Peyer's patch (tissue), 4 donors: ENCODE measurements at places on chromosomes 2 and 18. TPM values are rescaled to one million over a fixed set of nuclear protein-coding genes. Genes with fewer than 3 reads are reported as not detected.

- H3K27me3 ChIP-seq = no peaks in the 10 kb centered on the region
- H3K36me3 ChIP-seq = no peaks in the 10 kb centered on the region
- no peaks in the 10 kb centered on the region for H3K4me1 ChIP-seq
- no peak for DNase-seq
- H3K4me3 ChIP-seq = no peak overlapping the region
- no peak overlapping the region for H3K27ac ChIP-seq
Measured at GRCh38 chr18:2201036-2201600, 370.2 kb downstream of the METTL4 start.

GRCh38 chr18:77054288-77054605 lies 78.3 kb downstream of the MBP start:
- H3K36me3 ChIP-seq = no peaks in the 10 kb centered on the region
- peaks cover 44% of the 10 kb centered on the region for H3K4me1 ChIP-seq
- peak overlapping the region; percentile 0 for H3K4me3 ChIP-seq
- no peak for DNase-seq

GRCh38 chr2:650343-651310 lies 26.6 kb downstream of the TMEM18 start:
- no peak overlapping the region for H3K4me3 ChIP-seq
- no peak overlapping the region for H3K27ac ChIP-seq
- DNase-seq = no peak
- H3K27me3 ChIP-seq = no peaks in the 10 kb centered on the region

DNA sequence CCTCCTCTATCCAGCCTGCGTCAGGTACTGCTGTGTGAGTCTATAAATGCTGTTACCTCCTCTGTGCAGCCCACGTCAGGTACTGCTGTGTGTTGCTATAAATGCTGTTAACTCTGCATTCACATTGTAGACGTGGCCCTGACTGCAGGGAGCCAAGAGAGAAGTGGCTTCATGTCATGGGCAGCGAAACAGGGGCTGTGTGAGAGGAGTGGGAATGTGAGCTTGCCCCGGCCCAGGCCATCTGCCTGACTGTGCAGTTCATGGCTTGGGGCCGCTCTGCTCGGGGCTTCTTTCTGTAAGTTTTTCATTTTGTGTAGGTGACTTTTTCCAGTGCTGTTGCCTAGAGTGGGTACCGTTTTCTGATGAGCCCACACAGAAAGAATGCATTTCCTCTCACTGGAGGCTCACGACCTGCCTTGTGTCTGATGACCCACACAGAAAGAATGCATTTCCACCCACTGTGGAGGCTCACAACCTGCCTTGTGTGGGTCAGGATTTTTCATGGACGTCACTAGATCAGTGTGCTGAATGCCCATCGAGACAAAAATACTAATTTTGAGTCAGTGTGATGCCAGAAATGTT lies 104.5 kb downstream of the SNTG2 start:
- H3K4me3 ChIP-seq = no peak overlapping the region
- no peaks in the 10 kb centered on the region for H3K36me3 ChIP-seq
- H3K27me3 ChIP-seq = no peaks in the 10 kb centered on the region
- H3K27ac ChIP-seq = no peak overlapping the region
- no peaks in the 10 kb centered on the region for H3K4me1 ChIP-seq

GRCh38 chr2:60413069-60413813 lies 140.2 kb downstream of the BCL11A start:
- no peaks in the 10 kb centered on the region for H3K27me3 ChIP-seq
- no peak overlapping the region for H3K4me3 ChIP-seq
- no peak overlapping the region for H3K27ac ChIP-seq
- H3K4me1 ChIP-seq = no peaks in the 10 kb centered on the region
- no peaks in the 10 kb centered on the region for H3K36me3 ChIP-seq

DNA sequence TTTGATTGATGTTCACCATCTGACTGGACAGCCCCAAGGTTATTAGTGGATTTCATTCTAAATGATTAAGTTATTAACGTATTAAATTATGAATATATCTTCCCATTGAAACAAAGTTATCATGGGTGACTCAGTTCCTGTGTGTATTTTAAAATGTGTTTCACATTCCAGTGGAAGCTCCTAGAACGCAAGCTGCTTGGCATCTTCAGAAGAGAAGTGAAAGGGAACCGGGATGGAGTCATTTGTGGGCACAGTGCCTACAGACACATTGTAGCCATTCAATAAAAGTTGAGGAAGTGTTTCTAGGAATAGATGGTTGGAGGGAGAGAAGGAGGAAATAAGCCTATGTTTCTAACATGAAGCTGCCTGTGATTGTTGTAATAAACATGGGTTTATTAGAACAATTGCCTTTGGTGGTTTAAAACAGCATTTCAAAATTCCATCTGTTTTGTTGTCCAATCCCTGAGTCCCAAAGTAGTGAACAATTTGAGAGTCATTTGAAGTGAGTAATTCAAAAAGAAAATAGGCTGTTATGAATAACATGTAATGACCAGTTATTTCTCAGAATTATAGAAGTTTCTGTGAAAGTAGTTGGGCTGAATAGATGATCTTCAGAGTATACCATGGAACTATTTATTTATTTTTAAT lies 143.5 kb downstream of the PKP4 start:
- no peaks in the 10 kb centered on the region for H3K4me1 ChIP-seq
- no peak overlapping the region for H3K27ac ChIP-seq
- H3K4me3 ChIP-seq = no peak overlapping the region
- peak; percentile 56 for DNase-seq

- H3K36me3 ChIP-seq = no peaks in the 10 kb centered on the region
- peak overlapping the region; percentile 13 for H3K27ac ChIP-seq
- H3K4me1 ChIP-seq = no peaks in the 10 kb centered on the region
- DNase-seq = peak; percentile 38
Measured at GRCh38 chr2:240955306-240956170, 42.9 kb upstream of the SNED1 start.

GALR1 gene
- 0.27 TPM for total RNA-seq

POTEC gene
- total RNA-seq = not detected

SLC9A2 gene
- total RNA-seq = 20.1 TPM

CYTIP gene
- total RNA-seq = 182 TPM

EMILIN2 gene
- total RNA-seq = 18.6 TPM
